Thoracic aorta (tissue), 2 donors: ENCODE measurements at places on chromosomes 12 and 14. TPM values are rescaled to one million over a fixed set of nuclear protein-coding genes. Genes with fewer than 3 reads are reported as not detected.

Gene GLT8D2
- total RNA-seq, result 30.4 TPM

DNA sequence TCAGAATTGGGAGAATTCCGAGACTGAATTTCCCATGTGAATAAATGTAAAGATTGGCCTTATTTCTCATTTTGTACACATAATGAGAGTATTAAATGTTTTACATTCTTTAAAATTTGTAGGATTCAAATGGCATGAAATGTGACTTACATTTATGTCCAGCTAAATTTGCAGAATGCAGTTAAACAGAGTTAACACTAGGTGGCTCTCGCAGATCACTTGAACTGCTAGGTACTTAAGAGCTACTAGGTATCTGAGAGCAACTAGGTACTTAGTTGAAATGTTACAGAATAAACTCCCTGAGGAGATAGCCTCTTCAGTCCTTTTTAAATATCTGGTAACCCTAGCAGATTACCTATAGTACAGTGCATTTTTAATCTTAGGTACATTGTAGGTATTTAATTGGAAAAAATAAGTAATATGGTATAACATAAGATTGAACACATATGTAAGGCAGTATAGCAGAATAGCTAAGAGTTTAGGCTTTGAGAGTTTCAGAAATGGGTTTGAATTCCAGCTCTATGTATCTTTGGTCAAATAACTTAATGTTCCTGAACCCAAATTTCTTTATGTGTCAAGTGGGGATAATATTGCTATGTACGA, 73.8 kb downstream of the KIAA0586 start:
- no peaks in the 10 kb centered on the region for H3K4me1 ChIP-seq
- no peak overlapping the region for H3K27ac ChIP-seq
- no peaks in the 10 kb centered on the region for H3K27me3 ChIP-seq
- DNase-seq, result no peak

Gene LALBA
- total RNA-seq, result not detected

DNA sequence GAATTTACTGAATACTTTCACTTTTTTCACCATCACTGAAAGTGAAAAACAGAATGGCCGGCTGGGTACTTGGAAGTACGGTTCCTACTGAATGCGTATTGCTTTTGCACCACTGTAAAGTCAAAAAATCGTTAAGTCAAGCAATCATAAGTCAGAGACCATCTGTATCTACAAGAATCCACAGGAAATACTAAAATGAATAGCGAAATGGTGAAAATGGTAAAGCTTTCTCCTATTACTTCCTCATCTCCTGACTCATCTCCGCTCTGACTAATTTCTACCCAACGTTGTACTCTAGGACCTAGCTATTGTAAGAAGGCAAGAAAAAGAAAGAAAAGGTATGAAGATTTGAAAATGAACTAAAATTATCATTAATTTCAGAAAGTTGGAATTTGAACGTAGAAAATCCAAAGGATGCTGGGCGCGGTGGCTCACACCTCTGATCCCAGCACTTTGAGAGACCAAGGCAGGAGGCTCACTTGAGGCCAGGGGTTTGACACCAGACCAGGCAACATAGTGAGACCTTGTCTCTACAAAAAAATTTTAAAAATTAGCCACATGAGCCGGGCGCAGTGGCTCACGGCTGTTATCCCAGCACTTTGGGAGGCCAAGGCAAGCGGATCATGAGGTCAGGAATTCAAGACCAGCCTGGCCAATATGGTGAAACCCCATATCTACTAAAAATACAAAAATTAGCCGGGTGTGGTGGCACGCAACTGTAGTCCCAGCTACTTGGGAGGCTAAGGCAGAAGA, 5.3 kb upstream of the CDCA4 start:
- no peak for DNase-seq
- H3K4me3 ChIP-seq, result no peak overlapping the region
- no peak overlapping the region for H3K27ac ChIP-seq
- H3K4me1 ChIP-seq, result no peaks in the 10 kb centered on the region
- H3K36me3 ChIP-seq, result no peaks in the 10 kb centered on the region

- H3K36me3 ChIP-seq, result no peaks in the 10 kb centered on the region
- no peak overlapping the region for H3K27ac ChIP-seq
- H3K27me3 ChIP-seq, result no peaks in the 10 kb centered on the region
- no peak overlapping the region for H3K4me3 ChIP-seq
These were observed 8.5 kb upstream of the OR4Q2 start for GRCh38 chr14:19993438-19993837.

GRCh38 chr12:128938886-128939285, 85.6 kb downstream of the GLT1D1 start:
- no peak for DNase-seq
- no peak overlapping the region for H3K27ac ChIP-seq
- no peaks in the 10 kb centered on the region for H3K27me3 ChIP-seq
- H3K4me3 ChIP-seq, result no peak overlapping the region
- H3K4me1 ChIP-seq, result no peaks in the 10 kb centered on the region

Gene ZC2HC1C
- 1.1 TPM for total RNA-seq

Gene C1QL4
- total RNA-seq, result not detected

Gene NRIP2
- total RNA-seq, result 8.1 TPM

Gene KCNK13
- 0.14 TPM for total RNA-seq

DNA sequence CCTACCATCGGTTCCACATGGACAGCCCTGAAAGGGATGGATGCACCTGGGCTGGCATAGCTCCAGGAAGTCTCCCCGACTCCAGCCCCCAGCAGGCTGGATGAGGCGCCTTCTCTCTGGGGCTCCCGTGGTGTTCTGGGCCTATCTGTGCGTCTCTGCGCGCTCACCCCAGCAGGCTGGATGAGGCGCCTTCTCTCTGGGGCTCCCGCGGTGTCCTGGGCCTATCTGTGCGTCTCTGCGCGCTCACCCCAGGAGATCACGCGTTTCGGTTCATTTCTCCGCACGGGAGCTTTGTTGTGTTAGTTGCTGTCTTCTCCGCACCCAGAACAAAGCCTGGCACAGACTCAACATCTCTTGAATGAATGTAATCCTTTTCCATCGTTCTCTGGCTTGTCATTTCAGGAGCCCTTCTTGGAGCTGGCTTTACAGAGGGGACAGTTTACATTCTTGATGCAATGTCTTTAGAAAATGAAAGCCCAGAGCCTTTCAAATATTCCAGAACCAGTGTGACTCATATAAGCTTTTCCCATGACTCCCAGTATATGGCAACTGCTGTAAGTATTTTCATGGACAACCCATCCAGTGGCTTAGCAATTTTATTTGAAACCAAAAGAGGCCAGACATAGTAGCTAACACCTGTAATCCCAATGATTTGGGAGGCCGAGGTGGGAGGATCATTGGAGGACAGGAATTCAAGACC, 40.3 kb downstream of the CFAP251 start:
- H3K27me3 ChIP-seq, result no peaks in the 10 kb centered on the region
- H3K4me3 ChIP-seq, result no peak overlapping the region
- no peaks in the 10 kb centered on the region for H3K36me3 ChIP-seq
- no peak overlapping the region for H3K27ac ChIP-seq

Gene RPL10L
- total RNA-seq, result not detected

Gene FAM90A1
- total RNA-seq, result not detected

- no peak overlapping the region for H3K27ac ChIP-seq
- H3K27me3 ChIP-seq, result no peaks in the 10 kb centered on the region
- H3K4me3 ChIP-seq, result no peak overlapping the region
- DNase-seq, result no peak
- no peaks in the 10 kb centered on the region for H3K4me1 ChIP-seq
These were observed 98.4 kb upstream of the FZD10 start for GRCh38 chr12:130063866-130064265.

Gene B4GALNT1
- 11.0 TPM for total RNA-seq

- H3K36me3 ChIP-seq, result no peaks in the 10 kb centered on the region
- no peaks in the 10 kb centered on the region for H3K27me3 ChIP-seq
- no peaks in the 10 kb centered on the region for H3K4me1 ChIP-seq
- H3K27ac ChIP-seq, result no peak overlapping the region
- no peak overlapping the region for H3K4me3 ChIP-seq
- no peak for DNase-seq
These were observed 15.7 kb upstream of the FAM222A start for GRCh38 chr12:109697877-109698468.

GRCh38 chr14:56118611-56119181, 485 bp downstream of the PELI2 start:
- H3K4me1 ChIP-seq, result peaks cover 33% of the 10 kb centered on the region
- DNase-seq, result no peak
- H3K36me3 ChIP-seq, result no peaks in the 10 kb centered on the region
- no peaks in the 10 kb centered on the region for H3K27me3 ChIP-seq
- H3K27ac ChIP-seq, result peak overlapping the region; percentile 85

DNA sequence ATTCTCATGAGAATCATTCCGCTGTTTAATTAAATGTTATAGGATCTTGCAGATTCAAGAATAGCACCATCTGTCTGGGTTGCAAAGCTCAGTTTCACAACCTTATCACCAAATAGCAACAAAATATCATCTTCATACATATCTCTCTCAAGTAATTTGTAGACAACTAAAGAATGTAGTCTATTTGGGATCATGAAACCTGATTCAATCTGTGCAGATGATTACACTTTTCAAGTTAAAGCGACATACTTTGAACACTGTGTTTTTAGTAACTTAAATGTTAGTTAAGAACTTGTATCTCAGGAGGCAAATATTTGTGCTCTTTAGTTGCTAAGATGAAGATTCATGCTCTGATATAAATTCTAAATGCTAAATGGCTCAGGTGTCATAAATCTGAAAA, 14.8 kb downstream of the MED13L start:
- H3K4me1 ChIP-seq, result peaks cover 95% of the 10 kb centered on the region
- H3K27ac ChIP-seq, result no peak overlapping the region
- no peak overlapping the region for H3K4me3 ChIP-seq
- no peaks in the 10 kb centered on the region for H3K27me3 ChIP-seq
- DNase-seq, result no peak

Gene TAS2R19
- total RNA-seq, result 8.3 TPM

DNA sequence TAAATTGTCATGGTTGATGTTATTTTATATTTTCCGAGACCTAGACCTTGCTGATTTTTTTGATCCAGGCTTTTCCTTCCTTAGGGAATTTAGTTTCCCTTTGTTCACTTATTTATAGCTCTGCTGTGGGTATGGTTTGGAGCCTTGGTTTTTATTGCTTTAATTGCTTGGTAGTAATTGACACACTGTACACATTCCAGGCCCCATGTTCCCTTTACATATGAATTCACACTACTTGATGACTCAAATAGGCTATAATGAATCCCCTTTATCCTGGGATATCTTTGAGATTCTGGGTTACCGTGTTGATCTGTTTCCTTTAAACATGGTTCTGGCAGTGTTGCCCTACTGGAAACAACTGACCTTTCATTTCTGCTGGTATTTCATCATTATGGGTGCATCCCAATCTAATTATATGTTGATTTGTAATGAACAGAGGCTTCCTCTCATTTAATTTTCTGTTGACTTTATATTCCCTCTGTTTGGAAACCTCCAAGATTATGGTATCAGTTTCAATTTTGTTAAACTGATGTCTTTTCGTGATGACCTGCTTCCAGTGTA, 424.0 kb downstream of the RAD51B start:
- H3K36me3 ChIP-seq, result no peaks in the 10 kb centered on the region
- no peaks in the 10 kb centered on the region for H3K27me3 ChIP-seq
- H3K27ac ChIP-seq, result no peak overlapping the region
- DNase-seq, result no peak

DNA sequence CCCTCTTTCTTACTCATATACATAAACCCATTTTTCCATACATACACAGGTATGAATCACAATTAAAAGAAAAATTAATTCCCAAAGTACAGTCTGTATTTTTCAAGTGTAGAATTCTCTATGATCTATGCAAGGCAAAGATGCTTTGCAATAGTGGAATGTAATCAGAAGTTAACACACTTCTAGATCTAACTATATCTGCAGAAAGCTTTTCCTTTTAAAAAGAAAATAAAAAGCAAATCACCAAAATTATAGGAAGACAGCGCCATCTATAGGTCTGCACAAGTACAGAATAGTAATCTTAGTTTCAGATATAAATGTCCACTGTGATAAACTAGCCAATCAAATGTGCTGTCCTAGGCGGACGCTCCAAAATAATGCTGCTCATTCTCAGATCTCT, 22.0 kb downstream of the SLC25A21 start:
- no peak overlapping the region for H3K4me3 ChIP-seq
- H3K27me3 ChIP-seq, result no peaks in the 10 kb centered on the region
- H3K4me1 ChIP-seq, result no peaks in the 10 kb centered on the region
- no peak overlapping the region for H3K27ac ChIP-seq
- no peaks in the 10 kb centered on the region for H3K36me3 ChIP-seq

DNA sequence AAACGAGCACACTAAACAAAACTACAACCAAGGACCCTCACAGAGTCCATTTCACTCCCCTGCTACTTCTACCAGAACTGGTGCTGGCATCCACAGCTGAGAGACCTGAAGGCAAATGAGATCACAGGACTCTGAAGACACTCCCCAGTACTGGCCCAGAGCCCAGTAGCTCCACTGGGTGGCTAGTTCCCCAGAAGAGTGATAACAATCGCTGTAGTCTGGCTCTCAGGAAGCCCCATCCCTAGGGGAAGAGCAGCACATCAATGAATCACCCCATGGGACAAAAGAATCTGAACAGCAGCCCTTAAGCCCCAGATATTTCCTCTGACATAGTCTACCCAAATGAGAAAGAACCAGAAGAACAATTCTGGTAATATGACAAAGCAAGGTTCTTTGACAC, 190.7 kb upstream of the BMP4 start:
- no peak for DNase-seq
- H3K4me1 ChIP-seq, result no peaks in the 10 kb centered on the region
- H3K27ac ChIP-seq, result no peak overlapping the region
- H3K4me3 ChIP-seq, result no peak overlapping the region

Gene SRRM4
- 0.21 TPM for total RNA-seq

Gene KRT77
- 0.41 TPM for total RNA-seq

DNA sequence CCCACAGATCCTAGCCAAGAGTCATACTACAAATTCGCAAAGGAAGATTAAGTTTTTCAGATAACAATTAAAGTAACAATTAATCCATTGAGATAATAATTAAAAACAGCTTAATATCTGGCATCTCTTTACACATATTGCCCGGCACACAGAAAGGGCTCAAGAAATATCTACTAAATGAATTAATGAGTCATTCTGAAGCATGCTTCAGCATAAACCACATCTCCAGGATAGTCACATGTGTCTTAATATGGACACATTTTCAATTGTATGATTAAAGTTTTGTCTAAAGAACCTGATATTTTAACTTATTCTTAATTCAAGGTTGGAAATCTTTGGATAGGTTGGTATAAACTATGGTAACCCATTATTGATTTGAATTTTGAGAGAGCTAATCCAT, 9.6 kb downstream of the ITPR2 start:
- no peak overlapping the region for H3K27ac ChIP-seq
- DNase-seq, result no peak
- no peaks in the 10 kb centered on the region for H3K36me3 ChIP-seq
- no peaks in the 10 kb centered on the region for H3K27me3 ChIP-seq
- H3K4me3 ChIP-seq, result no peak overlapping the region

DNA sequence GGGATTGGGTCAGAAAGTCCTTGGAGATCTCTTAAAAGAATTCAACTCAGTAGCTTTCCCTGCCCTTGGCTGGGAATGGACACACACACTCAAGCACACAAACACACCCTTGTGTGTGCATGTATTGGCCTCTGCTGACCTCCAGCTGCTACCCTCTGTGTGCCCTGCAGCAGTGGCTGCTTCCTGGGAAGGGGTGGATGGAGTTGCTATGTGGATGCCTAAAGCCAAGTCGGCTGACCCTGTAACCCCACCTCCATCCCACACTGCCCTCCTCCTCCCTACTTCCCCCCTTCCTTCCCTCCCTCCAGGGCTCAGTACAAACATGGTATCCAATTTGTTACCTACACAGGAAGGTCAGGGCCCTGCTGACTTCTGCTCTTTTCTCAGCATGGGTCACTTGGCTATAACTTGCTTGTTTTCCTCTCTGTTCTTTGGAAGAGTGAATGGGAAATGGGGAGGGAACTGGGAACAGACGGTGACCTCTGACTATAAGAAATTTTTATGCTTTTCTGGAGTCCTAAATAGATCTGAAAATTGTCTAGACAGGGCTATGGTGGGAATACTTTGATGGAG, 351.6 kb upstream of the TBX3 start:
- no peaks in the 10 kb centered on the region for H3K36me3 ChIP-seq
- no peaks in the 10 kb centered on the region for H3K27me3 ChIP-seq
- H3K4me3 ChIP-seq, result no peak overlapping the region
- H3K4me1 ChIP-seq, result no peaks in the 10 kb centered on the region
- no peak overlapping the region for H3K27ac ChIP-seq
